ENCODE measurements at places on chromosomes 5 and 9.

GRCh38 chr9:130925050-130925678, 13.9 kb downstream of the FIBCD1 start:
- ATAC-seq = no peak

GRCh38 chr9:112541685-112542084, 55.1 kb downstream of the KIAA1958 start:
- ATAC-seq = no peak

DNA sequence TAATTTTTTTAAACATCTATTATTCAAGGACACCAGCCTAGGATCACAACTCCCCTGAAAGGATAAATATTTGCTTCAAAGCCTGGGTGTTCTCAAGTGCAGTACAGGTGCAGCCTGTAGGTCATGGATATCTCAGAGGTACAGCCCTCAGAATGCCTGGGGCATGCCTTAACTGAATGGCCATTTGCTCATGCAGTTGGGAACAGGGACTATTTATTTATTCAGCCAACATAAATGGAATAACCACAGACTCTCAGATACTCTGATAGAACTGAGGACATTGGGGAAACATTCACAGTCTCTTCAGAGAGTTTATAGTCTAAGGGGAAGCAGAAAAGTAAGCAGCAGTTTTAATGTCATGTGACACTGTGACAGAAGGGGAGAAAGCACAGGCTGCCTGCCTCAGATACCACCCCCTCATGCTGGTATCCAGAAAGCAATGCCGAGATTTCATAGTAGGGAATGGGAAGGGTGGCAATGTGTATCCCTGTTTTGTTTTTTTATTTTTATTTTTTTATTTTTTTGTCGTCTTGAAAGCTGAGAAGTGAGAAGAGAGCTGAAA, 112.6 kb downstream of the MACIR start:
- ATAC-seq = no peak

GRCh38 chr9:8823131-8823895, 1023.7 kb upstream of the DMAC1 start:
- ATAC-seq = no peak

Data from gastroesophageal sphincter (tissue), 4 donors.